ENCODE measurements at places on chromosomes 16 and 17.

- no peak for DNase-seq
- H3K4me1 ChIP-seq, result peaks cover 17% of the 10 kb centered on the region
- no peak overlapping the region for H3K27ac ChIP-seq
- no peaks in the 10 kb centered on the region for H3K27me3 ChIP-seq
These were observed 6.9 kb downstream of the CAMKK1 start for GRCh38 chr17:3885970-3886369.

DNA sequence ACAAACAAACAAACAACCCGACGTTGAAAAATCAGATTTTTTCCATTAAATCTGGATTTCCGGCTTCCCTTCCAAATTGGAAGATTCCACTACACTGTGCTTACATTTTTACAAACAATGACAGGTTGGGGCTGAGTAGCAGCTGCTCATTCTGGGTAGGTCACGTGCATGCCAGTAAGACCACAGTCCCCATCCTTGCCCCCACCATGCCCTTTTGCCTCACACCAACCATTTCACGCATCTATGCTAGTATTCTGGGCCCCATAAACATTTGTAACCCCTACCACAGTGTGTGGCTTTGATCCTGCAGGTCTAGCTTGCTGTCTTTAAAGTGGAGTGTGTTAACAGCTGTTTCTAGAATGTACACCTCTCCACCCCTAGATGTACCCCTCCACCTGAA, 366.1 kb downstream of the XYLT1 start:
- peak overlapping the region; percentile 40 for H3K27ac ChIP-seq
- H3K4me3 ChIP-seq, result no peak overlapping the region
- peaks cover 3% of the 10 kb centered on the region for H3K36me3 ChIP-seq
- peaks cover 21% of the 10 kb centered on the region for H3K4me1 ChIP-seq
- no peak for DNase-seq
- no peaks in the 10 kb centered on the region for H3K27me3 ChIP-seq

DNA sequence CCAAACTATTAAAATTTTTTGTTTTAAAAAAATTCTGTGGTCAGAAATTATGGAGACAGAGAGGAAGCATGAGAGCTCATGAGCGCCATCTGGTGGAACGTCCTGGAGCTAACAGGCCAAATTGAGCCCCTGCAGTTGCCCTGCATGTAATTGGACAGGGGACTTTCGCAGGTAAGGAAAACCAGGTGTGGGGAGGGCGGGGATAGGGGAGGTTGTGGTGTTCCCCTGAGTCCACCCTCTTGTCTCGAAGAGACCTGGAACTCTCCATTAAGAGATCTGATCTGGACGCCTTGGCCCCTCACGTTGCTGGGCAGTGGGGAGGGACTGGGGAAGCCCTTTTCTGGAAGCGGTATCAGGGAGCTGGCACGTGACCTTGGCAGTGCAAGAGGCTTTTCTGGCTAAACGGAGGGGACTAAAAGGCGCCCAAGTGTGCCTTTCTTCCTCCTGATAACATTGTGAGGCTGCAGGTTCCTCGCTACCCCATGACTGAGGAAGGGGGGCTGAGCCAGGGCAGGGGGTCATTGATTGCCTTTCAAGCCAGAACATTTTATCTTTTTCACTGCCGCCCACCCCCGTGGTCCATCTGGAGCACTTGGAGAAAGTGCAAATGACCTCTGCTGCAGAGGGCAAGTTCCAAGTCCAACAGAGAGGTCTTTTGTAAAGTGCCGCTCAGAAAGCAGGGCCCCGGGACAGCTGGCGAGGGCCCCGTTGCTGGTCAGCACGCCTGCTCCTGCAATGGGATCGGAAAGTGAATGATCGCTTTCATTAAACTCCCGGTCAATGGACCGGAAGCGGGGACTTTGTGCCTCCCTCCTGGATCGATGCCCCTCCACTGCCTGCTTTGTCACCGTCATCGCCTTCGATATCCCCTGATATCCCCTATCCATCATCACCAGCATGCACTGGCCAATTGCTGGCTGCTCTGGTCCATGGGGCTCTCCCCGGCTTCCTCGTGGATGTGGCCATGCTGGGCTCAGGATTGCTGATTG, 18.4 kb downstream of the PDILT start:
- H3K4me3 ChIP-seq, result peak overlapping the region; percentile 66
- no peaks in the 10 kb centered on the region for H3K36me3 ChIP-seq
- peaks cover 9% of the 10 kb centered on the region for H3K4me1 ChIP-seq
- no peaks in the 10 kb centered on the region for H3K27me3 ChIP-seq

- no peaks in the 10 kb centered on the region for H3K27me3 ChIP-seq
- H3K4me3 ChIP-seq, result no peak overlapping the region
- no peaks in the 10 kb centered on the region for H3K36me3 ChIP-seq
- no peak for DNase-seq
- no peak overlapping the region for H3K27ac ChIP-seq
These were observed 75.1 kb downstream of the METRNL start for GRCh38 chr17:83154311-83155127.

GRCh38 chr17:78250891-78251772, 19.7 kb downstream of the TMEM235 start:
- H3K4me1 ChIP-seq, result peaks cover 28% of the 10 kb centered on the region
- H3K4me3 ChIP-seq, result no peak overlapping the region
- peak; percentile 96 for DNase-seq
- H3K27ac ChIP-seq, result peak overlapping the region; percentile 76

- no peaks in the 10 kb centered on the region for H3K4me1 ChIP-seq
- peaks cover 5% of the 10 kb centered on the region for H3K36me3 ChIP-seq
- H3K27ac ChIP-seq, result no peak overlapping the region
- H3K27me3 ChIP-seq, result peaks cover 6% of the 10 kb centered on the region
- no peak for DNase-seq
These were observed 21.6 kb upstream of the MED9 start for GRCh38 chr17:17455173-17455572.

- H3K4me1 ChIP-seq, result 0 out of 2 replicates have a peak, but pooled peaks cover 2% of the 10 kb centered on the region
- H3K4me3 ChIP-seq, result no peak overlapping the region
These were observed 14.3 kb upstream of the PRKAR1A start for GRCh38 chr17:68497885-68498319.

Measured in WTC11 (cell line).